ENCODE measurements at places on chromosomes 11 and 22.

DNA sequence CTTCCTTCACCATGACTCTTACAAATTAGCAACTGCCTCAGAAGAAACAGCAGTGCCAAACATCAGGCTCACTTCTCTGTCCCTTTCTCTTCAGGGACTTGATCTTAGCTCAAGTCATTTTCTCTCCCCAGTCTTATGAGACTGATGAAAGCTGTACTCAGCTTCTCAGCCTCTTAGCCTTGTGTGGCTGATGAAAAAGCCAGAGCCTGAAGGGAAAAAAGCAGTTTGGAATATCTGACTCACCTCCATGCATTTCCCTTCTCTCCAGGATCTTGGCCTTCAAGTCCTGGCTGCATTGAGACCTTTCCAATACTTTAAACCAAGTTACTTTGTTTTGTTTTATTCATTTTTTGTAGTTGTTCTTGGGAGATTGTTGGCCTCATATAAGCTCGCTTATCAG lies 195.9 kb downstream of the SPON1 start:
- DNase-seq, result no peak

DNA sequence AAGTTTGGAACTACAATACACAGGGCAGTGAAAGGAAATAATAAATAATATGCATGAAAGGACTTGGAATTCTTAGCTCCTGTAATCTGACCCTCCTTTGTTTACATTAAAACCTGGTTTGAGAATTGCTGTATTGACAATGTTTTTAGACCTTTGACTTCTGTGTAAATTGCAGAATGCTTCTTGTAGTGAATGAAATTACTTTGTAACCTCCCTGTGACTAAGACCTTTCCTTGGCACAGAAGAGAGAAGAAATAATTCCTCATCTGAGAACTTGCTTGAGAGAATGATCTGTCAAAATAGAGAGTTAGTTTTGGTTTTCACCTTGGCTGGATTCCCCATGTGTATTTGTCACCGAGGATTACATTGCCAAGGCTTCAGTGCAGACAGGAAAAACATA lies 640.0 kb upstream of the ANO5 start:
- no peak for DNase-seq

DNA sequence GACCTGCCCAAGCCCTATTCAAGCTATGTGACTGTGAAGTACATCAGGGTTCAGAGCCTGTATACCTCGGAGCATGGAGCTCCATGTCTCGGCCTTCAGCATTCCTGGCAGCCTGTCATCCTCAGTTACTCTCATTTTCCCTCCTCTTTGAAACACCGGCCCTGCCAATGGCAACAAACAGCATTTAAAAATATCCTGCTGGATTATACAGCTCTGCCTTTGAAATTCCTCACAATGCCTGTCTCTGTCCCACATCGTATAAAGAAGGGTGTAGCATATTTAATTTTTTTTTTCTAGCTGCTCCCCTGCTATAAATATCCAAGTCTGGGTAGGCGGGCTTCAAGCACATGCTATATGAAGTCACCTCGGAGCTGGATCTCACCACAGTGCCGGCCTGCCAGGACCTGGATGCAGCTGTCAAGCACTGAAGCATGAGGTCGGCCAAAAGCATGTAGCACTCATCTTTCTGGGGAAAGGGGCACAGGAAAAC lies 11.8 kb downstream of the ABTB2 start:
- no peak for DNase-seq

GRCh38 chr22:49776891-49777290 lies 50.8 kb downstream of the BRD1 start:
- peak; percentile 69 for DNase-seq

DNA sequence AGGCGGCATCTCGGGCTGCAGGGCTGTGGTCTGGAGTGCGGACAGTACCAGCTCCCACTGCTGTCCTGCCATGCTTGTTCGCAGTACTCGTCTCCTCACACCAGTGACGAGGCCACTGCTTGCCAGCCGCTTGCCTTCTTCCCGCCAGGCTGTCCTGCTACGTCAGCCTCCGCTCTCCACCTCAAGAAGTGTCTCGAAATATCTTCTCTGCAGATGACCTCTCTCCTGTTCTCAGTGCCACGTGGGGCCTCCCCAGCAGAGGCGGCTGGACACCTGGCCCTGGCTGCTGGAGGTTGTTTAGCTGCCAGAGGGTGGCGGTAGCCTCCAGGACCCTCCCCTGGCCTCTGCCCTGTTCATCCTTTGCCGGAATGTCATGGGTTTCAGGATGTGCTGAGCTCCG lies 3.1 kb upstream of the CCDC188 start:
- DNase-seq, result peak; percentile 86
